ENCODE measurements at places on chromosomes 1 and 21.

GRCh38 chr21:34916446-34916845, 132.7 kb downstream of the RUNX1 start:
- no peak for DNase-seq

DNA sequence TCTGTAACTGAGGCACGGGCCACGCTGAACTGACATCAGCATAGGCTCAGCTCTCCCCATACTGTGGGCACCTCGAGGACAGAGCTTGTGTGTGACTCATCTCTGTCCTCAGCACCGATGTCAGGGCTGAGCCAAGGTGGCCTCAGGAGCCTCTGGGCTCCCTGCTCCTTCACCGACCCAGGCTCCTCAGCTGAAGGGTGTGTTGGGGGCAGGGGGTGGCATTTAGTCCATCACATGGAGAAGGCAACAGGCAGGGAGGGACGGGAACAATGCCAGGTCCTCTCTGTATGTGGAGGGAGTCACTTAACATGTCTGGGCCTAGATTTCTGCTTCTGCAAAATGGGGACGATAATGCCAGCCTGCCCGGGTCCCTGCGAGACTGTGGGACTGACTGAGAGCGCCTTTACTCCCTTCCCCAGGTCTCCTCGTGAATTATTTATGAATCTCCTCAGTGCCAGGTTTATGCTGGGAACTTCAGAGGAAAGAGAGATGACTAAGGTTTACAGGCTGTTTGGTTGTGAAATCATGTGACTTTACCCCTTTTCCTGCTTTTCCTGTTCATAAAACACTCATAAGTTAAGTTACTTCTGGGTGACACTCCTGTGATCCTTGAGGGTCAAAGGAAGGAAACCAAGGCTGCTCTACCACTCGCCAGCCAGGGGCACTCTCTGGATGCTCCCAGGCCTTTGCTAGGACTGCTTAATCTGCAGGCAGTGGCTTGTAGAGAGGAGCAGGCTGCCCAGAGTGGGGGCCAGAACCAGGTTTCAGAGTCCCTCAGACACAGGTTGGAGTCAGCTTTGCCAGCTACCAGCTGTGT, 16.2 kb downstream of the TTC39A start:
- no peak for DNase-seq

GRCh38 chr1:7888248-7889081, 35.6 kb upstream of the UTS2 start:
- no peak for DNase-seq

DNA sequence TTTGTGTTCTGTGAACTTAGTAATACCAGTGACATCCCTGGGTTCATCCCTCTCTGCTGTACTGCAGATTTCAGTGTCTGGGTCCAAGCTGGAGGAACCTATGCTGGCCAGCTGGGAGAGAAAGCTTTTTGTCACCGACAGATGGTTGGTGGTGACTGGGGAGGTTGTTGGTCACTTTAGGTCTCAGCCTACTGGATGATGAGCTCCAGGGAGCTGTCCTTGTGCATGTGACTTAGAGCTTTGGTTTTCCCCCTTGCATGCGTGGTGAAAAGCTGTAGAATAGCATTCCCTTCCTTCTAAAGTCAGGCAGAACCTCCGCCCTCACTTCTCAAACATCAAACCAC, 22.9 kb upstream of the IKBKE start:
- DNase-seq: no peak

DNA sequence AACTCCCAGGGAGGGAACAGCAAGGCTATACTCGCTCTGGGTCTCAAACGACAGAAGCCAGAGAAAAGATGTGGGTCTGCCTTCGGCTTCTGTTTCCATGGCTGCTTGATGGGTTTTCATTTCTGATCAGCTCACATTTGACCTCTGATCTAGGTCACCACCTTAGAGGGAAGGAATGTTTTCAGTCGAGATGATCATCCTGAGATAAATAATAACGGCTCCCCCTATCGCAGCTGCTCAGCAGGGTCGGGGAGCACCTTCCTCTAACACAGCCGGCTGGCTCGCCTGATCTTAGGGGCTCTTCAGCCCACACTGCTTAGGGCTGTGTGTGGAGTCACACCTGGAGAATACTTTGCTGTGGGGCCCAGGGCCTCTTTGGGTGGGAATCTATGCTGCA, 53.1 kb upstream of the ZNF648 start:
- peak; percentile 41 for DNase-seq

DNA sequence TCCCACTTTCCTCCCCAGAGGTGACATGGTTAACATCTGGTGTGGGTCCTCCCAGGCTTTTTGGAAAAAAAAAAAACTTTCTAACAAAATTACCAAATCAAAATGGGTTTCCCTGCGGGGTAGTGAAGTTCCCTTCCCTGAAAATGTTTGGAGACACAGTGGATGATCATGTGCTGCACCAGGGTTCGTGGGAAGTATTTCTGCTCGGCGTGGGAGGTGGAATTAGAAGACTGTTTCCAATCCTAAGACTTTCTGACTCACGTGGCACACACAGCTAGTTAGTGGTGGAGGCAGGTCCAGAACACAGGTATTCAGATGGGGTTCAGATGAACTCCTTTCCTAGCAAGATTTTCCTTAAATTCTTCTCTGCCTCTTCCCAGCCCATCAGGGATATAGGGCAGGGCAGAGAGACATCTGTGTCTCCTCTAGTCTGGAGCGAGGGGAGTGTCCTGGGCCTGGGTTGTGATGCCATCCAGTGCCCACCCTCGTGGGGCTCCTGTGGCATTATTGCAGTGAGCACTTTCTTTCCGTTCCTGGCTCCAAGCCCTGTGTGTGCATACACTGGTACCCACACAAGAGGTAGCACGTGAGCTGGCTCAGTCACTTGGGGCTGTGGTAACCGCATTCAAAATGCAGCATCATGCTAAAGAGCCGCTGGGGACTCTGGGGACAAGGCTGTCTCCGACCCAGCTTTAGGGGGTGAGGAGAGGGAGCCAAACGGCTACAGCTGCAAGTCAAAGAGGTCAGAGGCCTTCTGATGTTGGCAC, 27.5 kb downstream of the KCNC4 start:
- no peak for DNase-seq

DNA sequence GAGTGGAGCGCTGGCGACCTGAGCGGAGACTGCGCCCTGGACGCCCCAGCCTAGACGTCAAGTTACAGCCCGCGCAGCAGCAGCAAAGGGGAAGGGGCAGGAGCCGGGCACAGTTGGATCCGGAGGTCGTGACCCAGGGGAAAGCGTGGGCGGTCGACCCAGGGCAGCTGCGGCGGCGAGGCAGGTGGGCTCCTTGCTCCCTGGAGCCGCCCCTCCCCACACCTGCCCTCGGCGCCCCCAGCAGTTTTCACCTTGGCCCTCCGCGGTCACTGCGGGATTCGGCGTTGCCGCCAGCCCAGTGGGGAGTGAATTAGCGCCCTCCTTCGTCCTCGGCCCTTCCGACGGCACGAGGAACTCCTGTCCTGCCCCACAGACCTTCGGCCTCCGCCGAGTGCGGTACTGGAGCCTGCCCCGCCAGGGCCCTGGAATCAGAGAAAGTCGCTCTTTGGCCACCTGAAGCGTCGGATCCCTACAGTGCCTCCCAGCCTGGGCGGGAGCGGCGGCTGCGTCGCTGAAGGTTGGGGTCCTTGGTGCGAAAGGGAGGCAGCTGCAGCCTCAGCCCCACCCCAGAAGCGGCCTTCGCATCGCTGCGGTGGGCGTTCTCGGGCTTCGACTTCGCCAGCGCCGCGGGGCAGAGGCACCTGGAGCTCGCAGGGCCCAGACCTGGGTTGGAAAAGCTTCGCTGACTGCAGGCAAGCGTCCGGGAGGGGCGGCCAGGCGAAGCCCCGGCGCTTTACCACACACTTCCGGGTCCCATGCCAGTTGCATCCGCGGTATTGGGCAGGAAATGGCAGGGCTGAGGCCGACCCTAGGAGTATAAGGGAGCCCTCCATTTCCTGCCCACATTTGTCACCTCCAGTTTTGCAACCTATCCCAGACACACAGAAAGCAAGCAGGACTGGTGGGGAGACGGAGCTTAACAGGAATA, 4.2 kb downstream of the TFAP2E start:
- peak; percentile 79 for DNase-seq

GRCh38 chr1:238123201-238123600, 232.5 kb upstream of the ZP4 start:
- no peak for DNase-seq

- no peak for DNase-seq
Measured at GRCh38 chr21:45085700-45086099, 11.3 kb downstream of the ADARB1 start.

- no peak for DNase-seq
Measured at GRCh38 chr1:228349701-228350171, 56.9 kb downstream of the TRIM11 start.

DNA sequence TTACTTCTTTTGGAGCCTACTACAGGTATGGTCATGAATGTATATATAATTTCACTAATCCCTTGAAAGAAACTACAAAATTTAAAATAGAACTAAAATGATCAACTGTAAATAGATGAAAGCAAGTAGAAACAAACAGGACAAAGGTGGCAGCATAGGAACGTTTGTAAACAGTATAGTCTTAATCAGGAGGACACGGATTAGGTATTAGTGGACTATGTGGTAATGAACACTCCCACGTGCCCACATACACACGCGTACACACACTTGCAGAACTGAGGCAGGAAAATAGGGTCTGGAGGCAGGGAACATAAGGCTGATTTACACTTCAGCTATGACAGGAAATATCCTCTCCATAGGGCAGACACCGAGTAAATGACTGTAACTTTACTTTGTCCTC, 1397.8 kb downstream of the NCAM2 start:
- no peak for DNase-seq

- peak; percentile 52 for DNase-seq
Measured at GRCh38 chr1:40877698-40878097, 15.5 kb upstream of the CITED4 start.

GRCh38 chr21:46097336-46098293, at the start of gene COL6A2:
Gene COL6A2 (plus strand): TSS chr21:46098112.
- DNase-seq: peak; percentile 85

- no peak for DNase-seq
Measured at GRCh38 chr1:91450260-91450659, 45.6 kb upstream of the HFM1 start.

DNA sequence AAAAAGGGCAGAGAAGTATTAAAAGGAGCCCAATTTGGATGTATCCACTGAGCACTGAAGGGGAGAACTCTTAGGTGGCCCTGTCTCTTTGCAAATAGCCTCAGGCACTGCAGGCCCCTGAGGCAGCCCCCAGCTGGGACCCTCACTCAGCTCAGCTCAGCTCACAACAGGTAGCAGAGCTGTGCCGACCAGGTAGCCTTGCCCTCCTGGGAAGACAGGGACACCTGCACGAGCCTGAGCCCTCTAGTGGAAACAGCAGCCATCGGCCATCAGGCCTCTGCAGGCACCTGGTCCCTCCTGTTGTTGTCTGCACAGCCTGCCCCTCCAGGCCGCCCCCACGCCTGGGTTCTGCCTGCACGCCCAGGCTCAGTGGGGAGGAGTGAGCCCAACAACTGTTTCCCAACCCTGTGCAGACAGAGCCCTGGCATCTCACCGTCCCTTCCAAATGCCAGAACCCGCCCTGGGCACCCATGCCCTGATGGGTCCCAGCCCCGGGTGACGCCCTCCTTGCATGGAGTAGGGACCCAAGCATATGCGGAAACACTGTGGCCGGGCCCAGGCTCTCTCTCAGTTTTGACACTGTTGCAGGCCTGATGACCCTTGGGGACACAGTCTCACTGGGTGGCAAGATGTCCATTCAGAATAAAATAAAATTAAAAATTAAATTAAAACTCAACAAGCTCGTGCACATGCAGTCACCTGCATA, 60.0 kb upstream of the AJAP1 start:
- DNase-seq: no peak

DNA sequence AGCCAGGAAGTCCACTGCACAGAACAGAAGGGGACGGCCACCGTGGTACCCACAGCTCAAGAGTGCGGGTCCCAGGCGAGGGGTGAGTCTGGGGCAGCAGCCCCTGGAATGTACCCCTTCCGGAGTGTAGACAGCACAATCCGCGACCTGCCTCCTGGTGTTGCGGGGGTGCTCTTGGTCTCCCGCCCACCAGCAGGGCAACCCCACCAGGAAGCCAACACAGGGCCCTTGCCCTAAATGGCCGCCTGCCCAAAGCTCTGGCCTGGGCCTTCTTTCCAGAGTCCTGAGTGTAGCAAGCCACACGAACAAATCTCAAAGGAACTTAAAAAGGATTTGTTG, 1.1 kb upstream of the SLC19A1 start:
- no peak for DNase-seq

GRCh38 chr1:169119405-169119804, 12.9 kb downstream of the ATP1B1 start:
- DNase-seq: no peak

DNA sequence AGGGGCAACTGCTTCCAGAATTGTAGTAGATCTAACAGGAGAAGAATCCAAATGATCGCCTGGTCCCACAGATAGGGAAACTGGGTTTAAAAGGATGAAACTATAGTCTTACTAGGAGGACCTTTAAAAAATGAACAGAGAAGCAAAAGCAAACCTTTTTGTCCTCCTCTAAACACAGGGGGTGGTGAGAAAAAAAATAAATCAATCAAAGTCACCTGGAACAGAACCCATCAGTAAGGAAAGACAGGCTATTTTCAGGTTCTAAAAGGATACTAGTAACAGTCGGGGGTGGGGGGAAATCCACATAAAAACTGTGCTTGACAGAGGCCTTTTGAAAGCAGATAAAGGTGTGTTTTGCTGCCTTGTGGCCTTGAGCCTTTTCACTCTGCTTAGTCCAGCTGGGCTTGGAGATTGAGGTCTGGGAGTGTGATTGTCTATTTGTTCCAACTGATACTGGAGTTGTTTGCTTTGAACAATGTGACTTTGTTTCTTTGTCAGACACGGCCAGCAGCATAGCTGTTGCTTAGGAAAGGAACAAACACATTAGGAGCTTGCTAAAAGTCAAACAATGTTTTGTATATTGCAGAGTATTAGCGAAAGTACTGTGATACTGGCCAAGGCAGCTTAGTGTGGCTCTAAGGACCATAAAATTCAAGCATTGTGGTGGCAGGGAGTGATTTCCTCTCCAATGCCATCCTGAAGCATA, 141.1 kb upstream of the IRF2BP2 start:
- no peak for DNase-seq

DNA sequence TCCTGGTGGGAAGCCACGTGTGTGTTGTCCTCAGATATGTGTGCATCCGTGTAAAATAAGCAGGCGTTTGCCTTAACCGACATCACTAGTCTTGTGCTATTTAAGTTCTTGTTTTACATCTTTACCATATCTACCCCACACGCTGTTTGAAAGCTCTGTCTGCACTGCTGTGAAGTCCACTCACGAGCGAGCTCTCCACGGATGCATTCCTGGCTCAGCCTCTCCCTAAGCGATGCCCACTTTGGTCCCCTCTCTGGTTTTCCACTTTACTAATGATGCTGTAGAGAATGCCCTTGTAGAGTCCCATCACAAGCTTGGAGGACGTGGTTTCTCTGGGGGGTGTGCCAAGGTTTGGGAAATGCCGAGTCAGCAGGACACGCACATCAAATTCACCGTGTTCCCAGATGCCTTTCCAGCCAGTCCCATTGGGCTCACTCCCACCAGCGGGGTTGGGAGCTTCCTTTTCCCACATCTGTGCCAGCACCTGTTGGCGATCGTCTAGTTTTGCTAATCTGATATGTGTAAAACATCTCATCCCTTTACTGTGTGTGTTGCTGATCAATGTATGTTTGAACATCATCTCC, 43.8 kb downstream of the ACTL8 start:
- DNase-seq: no peak

Measured in GM23338 (cell line).